ENCODE measurements at places on chromosomes 11 and 22. TPM values are rescaled to one million over a fixed set of nuclear protein-coding genes. Genes with fewer than 3 reads are reported as not detected.

- no peak overlapping the region for H3K27ac ChIP-seq
- no peaks in the 10 kb centered on the region for H3K36me3 ChIP-seq
- peak; percentile 41 for DNase-seq
- H3K4me1 ChIP-seq, result peaks cover 23% of the 10 kb centered on the region
Observed at GRCh38 chr22:35620624-35621251, 3.6 kb upstream of the MB start.

GRCh38 chr11:26958702-26959049, 35.2 kb upstream of the FIBIN start:
- H3K27ac ChIP-seq, result no peak overlapping the region
- H3K4me1 ChIP-seq, result no peaks in the 10 kb centered on the region
- H3K27me3 ChIP-seq, result no peaks in the 10 kb centered on the region
- no peak overlapping the region for H3K4me3 ChIP-seq

- no peak for DNase-seq
- no peaks in the 10 kb centered on the region for H3K36me3 ChIP-seq
- no peak overlapping the region for H3K4me3 ChIP-seq
- no peak overlapping the region for H3K27ac ChIP-seq
Observed at GRCh38 chr11:1351278-1351937, 38.3 kb upstream of the BRSK2 start.

The HTR3B gene
- total RNA-seq, result not detected

- no peak overlapping the region for H3K4me3 ChIP-seq
- no peaks in the 10 kb centered on the region for H3K36me3 ChIP-seq
- H3K27ac ChIP-seq, result no peak overlapping the region
- H3K27me3 ChIP-seq, result no peaks in the 10 kb centered on the region
- no peak for DNase-seq
Observed at GRCh38 chr22:43008509-43008908, 6.4 kb downstream of the PACSIN2 start.

The L3MBTL2 gene
- total RNA-seq, result 14.4 TPM

The RBMXL2 gene
- not detected for total RNA-seq

- H3K4me1 ChIP-seq, result peaks cover 3% of the 10 kb centered on the region
- H3K36me3 ChIP-seq, result no peaks in the 10 kb centered on the region
- DNase-seq, result no peak
- no peaks in the 10 kb centered on the region for H3K27me3 ChIP-seq
Observed at GRCh38 chr11:126929179-126930061, 71.2 kb downstream of the KIRREL3 start.

DNA sequence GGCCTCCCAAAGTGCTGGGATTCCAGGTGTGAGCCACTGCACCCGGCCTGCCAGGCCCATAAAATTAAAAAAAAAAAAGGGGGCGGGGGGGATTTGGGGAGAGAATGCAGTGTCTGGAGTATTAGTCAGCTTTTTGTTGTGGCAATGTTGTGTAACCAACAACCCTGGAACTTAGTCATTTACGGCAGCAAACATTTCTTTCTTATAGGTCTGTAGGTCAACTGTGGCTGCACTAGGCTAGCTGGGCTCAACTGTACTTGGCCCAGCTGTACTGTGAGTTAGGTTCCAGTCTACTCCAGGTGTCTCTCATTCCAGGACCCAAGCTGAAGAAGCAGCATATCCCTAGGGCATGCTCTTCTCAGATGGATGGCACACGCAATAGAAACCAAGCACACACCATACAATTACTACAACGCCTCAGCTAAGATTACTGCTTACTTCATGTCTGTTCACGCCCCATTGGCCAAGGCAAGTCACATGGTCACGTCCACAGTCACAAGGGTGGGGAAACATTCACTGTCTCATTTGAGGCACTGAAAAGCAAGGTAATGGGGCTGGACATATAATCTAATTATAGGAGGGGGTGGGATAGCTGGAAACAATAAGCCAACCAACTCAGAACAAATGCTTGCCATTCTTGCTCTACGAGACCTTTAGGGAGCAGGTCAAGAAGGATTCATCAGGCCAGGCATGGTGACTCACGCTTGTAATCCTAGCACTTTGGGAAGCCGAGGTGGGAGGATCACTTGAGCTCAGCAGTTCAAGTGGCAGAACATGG, 10.4 kb upstream of the SPINDOC start:
- no peak overlapping the region for H3K27ac ChIP-seq
- no peaks in the 10 kb centered on the region for H3K27me3 ChIP-seq
- H3K4me3 ChIP-seq, result no peak overlapping the region

The CHST1 gene
- not detected for total RNA-seq

DNA sequence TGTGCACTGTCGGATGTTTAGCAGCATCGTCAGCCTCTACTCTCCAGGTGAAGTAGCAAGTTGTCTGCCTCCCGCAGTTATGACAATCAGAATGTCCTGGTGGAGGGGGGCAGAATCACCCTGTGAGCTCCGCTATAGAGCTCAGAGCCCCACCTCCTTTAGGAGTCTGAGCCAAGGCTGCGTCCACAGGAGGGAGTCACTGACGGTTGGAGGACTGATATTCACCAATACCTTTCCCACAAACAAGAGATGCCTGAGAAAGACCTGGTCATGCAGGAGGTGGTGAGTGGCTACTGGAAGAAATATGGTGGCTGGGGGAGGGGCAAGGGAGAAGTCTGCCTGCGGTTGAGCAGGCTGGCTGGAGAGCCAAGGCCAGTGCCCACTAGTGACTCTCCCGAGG, 41.7 kb upstream of the ADA2 start:
- no peaks in the 10 kb centered on the region for H3K27me3 ChIP-seq
- peaks cover 67% of the 10 kb centered on the region for H3K4me1 ChIP-seq
- H3K4me3 ChIP-seq, result no peak overlapping the region
- peak; percentile 45 for DNase-seq
- no peak overlapping the region for H3K27ac ChIP-seq

- H3K4me3 ChIP-seq, result no peak overlapping the region
- DNase-seq, result no peak
- H3K27ac ChIP-seq, result no peak overlapping the region
Observed at GRCh38 chr11:2814751-2815150, 70.8 kb downstream of the CDKN1C start.

The KRTAP5-1 gene
- total RNA-seq, result not detected

The BRSK2 gene
- 8.2 TPM for total RNA-seq

DNA sequence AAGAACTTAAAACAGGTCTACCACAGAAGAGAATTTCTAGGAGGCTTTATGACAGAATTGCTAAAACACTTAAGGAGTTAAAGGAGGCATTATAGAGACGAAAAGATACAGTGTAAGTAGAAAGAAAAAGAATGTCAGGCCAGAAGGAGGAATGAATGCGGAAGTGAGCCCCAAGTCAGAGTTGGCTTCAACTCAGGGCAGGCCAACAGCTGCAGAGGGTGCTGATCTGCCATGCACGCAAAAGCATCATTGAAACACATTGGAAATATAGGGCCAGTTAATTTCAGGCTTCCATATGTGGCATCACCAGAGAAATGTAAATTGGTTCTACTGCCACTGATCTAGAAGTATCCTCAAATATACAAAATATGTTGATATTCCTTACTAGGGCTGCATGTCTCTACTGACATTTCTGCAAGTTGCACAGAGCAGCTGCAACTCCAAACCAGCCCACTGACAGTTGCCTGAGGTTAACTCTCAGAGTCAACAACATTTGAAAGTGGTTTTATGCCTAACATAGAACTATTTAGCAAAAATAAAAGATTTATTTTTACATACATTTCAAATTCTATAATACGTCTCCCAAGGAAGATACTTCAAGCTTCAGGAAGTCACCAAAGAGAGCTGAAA, 324.1 kb downstream of the C11orf87 start:
- no peak for DNase-seq
- no peak overlapping the region for H3K27ac ChIP-seq
- no peaks in the 10 kb centered on the region for H3K27me3 ChIP-seq
- no peaks in the 10 kb centered on the region for H3K4me1 ChIP-seq

The MN1 gene
- total RNA-seq, result 27.2 TPM

- H3K4me1 ChIP-seq, result peaks cover 10% of the 10 kb centered on the region
- H3K27me3 ChIP-seq, result no peaks in the 10 kb centered on the region
- no peak for DNase-seq
Observed at GRCh38 chr22:19982991-19983578, 33.5 kb downstream of the ARVCF start.

DNA sequence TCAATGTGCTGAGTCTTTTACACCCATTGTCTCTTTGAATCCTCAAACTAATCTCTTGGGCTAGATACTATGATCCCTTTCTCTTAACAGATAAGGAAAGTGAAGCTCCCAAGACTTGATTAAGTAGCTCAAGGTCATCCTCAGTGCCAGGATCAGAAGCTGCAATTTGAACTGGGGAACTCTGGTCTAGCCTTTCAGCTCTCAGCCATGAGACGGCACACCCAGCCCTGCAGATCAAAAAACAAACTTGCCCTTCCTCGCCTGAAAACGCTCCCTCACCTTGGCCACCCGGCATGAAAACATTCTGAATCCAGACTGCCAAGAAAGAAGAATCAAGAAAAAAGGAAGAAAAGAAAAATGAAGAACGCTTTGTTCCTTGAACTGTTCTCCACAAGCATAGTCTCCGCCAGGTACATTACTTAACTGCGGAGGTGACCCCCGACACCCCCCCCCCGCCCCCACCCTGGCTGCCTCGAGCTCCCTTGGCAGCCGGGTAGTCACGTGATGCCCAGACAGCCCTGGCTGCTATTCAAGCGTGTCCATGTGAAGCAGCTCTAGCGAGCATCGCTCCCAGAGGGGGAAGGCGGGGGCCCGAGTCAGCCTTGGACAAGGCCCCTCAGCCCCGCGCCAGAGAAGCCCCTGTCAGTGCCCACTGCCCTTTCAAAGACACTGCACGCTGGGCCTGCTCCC, 451.2 kb downstream of the MIAT start:
- H3K4me3 ChIP-seq, result no peak overlapping the region
- H3K36me3 ChIP-seq, result no peaks in the 10 kb centered on the region
- no peaks in the 10 kb centered on the region for H3K27me3 ChIP-seq
- no peak for DNase-seq
- peaks cover 10% of the 10 kb centered on the region for H3K4me1 ChIP-seq

DNA sequence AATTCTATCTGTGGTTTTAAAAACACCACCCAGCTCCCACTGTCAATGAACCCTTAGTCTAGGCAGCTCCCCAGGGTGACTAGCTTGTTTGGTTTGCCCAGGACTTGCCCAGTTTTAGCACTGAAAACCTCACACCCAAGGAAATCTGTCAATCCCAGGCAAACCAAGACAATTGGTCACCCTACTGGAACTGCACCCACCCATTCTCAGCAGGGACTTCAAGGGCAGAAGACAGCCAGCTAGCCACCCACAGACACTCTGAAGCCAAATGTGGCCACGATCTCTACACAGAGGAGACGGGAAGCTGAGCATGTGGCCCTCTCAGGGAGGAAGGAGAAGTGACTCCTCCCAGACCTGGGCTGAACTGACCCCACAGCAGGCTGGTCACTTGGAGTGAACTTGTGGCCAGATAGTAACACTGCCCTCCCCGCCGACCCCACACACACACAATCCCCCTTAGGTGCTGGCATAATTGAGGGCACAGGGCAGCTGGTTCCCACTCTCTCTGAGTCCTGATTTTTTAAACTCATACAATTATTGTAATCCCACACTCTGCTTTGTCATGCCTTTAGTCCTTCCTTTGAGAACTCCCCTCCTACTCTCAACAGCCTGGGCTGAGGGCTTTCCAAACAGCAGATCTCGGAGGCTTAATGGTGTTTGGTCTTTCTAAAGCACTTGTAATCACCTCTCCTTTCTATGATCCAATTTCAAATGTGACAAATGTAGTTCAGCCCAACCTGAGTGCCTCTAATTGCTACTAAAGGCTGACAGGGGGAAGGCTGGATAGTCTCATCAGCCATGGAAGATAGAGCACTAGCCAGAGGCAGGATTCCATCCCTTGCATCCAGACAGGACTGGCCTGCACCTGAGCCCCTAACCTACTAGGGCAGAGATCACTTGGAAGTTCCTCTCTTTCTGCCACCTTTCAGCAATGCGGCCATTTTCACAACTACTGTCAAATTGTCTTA, 74.7 kb upstream of the DRD2 start:
- no peak overlapping the region for H3K4me3 ChIP-seq
- no peaks in the 10 kb centered on the region for H3K27me3 ChIP-seq
- H3K36me3 ChIP-seq, result no peaks in the 10 kb centered on the region
- no peak overlapping the region for H3K27ac ChIP-seq

The TRAF6 gene
- total RNA-seq, result 11.5 TPM

DNA sequence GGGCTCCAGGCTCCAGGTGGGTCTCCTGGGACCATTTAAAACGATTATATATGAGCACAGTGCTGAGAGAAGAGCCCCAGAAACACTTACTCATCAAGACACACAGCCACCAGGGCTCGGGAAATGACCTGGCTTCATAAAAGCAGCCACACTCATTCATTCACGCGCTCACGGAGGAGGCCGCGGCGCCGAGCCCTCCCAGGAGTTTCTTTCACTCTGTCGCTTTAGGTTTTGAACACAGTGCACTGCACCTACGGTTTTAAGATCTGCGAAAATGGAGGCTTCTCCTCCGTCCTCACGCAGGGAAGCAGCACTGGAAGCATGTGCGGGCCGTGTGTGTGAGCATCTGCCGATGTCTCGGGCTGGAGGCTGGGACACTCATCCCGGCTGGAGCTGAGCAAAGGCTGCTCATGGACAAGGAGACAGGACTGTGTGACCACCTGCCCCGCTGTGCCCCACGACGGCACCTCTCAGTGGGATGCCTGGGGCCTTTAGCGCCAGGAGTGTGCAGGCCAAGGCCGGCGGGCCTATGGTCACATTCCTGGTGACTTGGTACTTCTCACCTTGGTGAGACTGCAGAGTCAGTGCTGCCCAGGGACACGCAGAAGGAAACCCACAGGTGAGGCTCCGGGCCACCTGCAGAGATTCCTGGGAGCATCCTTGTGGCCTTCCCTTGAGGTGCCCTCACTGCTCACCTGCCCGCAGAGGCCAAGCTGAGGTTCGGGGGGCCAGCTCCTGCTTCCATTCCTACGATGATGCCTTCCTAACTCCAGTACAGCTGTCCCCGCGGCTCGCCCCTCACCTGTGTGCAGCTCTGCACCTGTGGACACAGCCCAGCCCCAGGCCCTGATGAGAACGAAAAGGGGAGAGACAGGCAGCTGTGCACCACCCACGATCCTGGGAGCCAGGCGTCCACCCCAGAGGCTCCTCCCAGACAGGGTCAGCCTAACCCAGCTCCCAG, 872.0 kb downstream of the BRD1 start:
- H3K27ac ChIP-seq, result no peak overlapping the region
- no peaks in the 10 kb centered on the region for H3K36me3 ChIP-seq

- DNase-seq, result no peak
- no peak overlapping the region for H3K4me3 ChIP-seq
- peaks cover 42% of the 10 kb centered on the region for H3K4me1 ChIP-seq
- H3K27ac ChIP-seq, result no peak overlapping the region
Observed at GRCh38 chr22:27975381-27976013, 56.4 kb upstream of the PITPNB start.

- no peak overlapping the region for H3K4me3 ChIP-seq
- DNase-seq, result no peak
- H3K4me1 ChIP-seq, result no peaks in the 10 kb centered on the region
- no peaks in the 10 kb centered on the region for H3K27me3 ChIP-seq
- H3K36me3 ChIP-seq, result no peaks in the 10 kb centered on the region
- no peak overlapping the region for H3K27ac ChIP-seq
Observed at GRCh38 chr11:115361025-115361424, 143.2 kb downstream of the CADM1 start.

The SVIP gene
- total RNA-seq, result 10.1 TPM

- DNase-seq, result peak; percentile 50
- H3K27ac ChIP-seq, result no peak overlapping the region
- peaks cover 6% of the 10 kb centered on the region for H3K27me3 ChIP-seq
- H3K4me1 ChIP-seq, result peaks cover 23% of the 10 kb centered on the region
- H3K4me3 ChIP-seq, result peak overlapping the region; percentile 2
Observed at GRCh38 chr11:117696540-117696939, 100.5 kb downstream of the DSCAML1 start.

- H3K36me3 ChIP-seq, result no peaks in the 10 kb centered on the region
- H3K27ac ChIP-seq, result no peak overlapping the region
- peaks cover 27% of the 10 kb centered on the region for H3K4me1 ChIP-seq
- peak overlapping the region; percentile 97 for H3K4me3 ChIP-seq
- peaks cover 7% of the 10 kb centered on the region for H3K27me3 ChIP-seq
Observed at GRCh38 chr11:47979378-47980087, 826 bp upstream of the PTPRJ start.

The APOL1 gene
- not detected for total RNA-seq

The GRAP2 gene
- not detected for total RNA-seq

The CRYBA4 gene
- 1.6 TPM for total RNA-seq

All from neural progenitor cell (in vitro differentiated cells).